ENCODE measurements at places on chromosomes 6 and 20.

DNA sequence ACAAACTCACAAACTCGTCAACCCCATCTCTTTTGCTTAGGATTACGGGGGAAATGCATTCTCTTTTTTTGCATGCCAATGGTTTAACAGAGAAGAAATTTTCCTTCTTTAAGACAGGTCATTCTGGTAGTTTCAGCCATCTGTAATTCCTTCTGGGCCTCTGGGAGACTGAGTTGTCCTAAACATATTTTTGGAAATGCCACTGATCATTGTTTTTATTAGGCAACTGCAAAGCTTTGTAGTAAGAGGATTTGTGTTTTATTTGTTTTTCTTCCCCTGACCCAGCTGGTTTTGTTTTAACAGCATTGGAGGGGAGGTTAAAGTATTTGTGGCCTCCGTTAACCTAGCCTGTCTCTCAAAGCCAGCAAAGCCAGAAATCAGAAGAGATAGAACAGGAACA, 73.1 kb upstream of the ISM1 start:
- no peak for DNase-seq

DNA sequence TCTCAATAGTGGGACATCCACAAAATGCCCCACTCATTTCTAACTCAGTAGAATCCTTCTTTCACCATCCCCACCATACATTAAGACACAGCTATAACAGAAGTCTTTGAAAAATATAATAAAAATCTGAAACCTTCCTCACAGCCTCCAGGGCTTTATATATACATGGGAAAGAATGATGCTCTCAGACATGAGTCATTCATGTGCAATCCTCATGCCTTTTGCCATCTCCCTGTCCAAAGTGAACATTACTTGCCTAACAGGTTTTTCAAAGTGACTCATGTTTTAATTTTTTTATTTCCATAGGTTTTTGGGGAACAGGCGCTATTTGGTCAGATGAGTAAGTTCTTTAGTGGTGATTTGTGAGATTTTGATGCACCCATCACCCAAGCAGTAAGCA, 162.7 kb downstream of the RALGAPA2 start:
- DNase-seq, result no peak

GRCh38 chr20:47502271-47503239, 868 bp downstream of the NCOA3 start:
- DNase-seq, result no peak

GRCh38 chr6:33410711-33411631, at the start of gene PHF1:
Gene PHF1, plus strand, starts transcription at chr6:33411014. Its CDS starts 1,250 bp downstream, at chr6:33412264.
- DNase-seq, result no peak

DNA sequence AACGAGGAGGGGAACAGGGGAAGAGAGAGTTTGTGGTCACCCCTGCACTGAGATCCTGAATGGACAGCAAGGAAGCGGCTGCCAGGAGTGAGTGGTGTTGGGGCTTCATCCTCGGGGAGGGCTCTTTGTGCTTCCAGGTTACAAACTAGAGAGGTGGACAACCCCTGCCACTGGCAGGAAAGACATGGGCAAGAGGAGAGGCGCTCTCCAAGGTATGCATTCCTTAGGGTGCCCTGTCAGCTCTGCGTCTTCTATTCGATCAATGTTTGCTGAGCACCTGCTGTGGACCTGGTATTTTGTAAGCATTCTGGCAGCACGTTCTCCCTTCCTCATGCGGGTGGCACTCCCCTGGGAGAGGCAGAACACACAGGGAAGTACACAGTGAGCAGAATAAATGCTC, 93.6 kb downstream of the CDH4 start:
- DNase-seq, result no peak

GRCh38 chr6:153488267-153488666, 357.2 kb upstream of the RGS17 start:
- no peak for DNase-seq

GRCh38 chr6:12138381-12138780, 126.3 kb downstream of the HIVEP1 start:
- DNase-seq, result no peak
